ENCODE measurements at places on chromosomes 4 and X. TPM values are rescaled to one million over a fixed set of nuclear protein-coding genes. Genes with fewer than 3 reads are reported as not detected.

The CHRDL1 gene
- polyA plus RNA-seq: 2.1 TPM

The POU4F2 gene
- polyA plus RNA-seq: not detected

The NDP gene
- polyA plus RNA-seq: not detected

The ARSJ gene
- 0.18 TPM for polyA plus RNA-seq

The ARL9 gene
- 0.09 TPM for polyA plus RNA-seq

The CENPVL2 gene
- polyA plus RNA-seq: not detected
